ENCODE measurements at places on chromosomes 5 and 9. TPM values are rescaled to one million over a fixed set of nuclear protein-coding genes. Genes with fewer than 3 reads are reported as not detected.

Gene DRD1
- 0.41 TPM for total RNA-seq

- DNase-seq = no peak
Measured at GRCh38 chr5:79181419-79182022, 54.4 kb upstream of the JMY start.

DNA sequence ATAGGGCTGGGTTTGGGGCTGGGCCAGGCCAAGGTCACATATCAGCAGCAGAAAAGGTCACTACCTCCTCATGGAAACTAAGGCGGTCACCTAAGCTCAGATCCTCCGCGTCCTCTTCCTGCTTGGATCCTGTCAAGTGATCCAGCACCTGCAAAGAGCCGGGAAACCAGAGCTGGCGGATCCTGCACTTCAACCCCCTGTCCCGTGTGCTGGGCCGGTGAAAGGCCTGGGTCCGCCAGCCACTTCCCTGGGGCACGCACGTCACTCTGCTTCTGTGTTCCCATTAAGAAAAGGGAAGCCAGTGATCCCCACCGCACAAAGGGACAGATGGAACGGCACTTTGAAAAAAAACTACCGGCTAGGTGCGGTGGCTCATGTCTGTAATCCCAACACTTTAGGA lies 61.3 kb upstream of the STXBP1 start:
- DNase-seq = no peak

Gene TLR4
- total RNA-seq = 94.5 TPM

DNA sequence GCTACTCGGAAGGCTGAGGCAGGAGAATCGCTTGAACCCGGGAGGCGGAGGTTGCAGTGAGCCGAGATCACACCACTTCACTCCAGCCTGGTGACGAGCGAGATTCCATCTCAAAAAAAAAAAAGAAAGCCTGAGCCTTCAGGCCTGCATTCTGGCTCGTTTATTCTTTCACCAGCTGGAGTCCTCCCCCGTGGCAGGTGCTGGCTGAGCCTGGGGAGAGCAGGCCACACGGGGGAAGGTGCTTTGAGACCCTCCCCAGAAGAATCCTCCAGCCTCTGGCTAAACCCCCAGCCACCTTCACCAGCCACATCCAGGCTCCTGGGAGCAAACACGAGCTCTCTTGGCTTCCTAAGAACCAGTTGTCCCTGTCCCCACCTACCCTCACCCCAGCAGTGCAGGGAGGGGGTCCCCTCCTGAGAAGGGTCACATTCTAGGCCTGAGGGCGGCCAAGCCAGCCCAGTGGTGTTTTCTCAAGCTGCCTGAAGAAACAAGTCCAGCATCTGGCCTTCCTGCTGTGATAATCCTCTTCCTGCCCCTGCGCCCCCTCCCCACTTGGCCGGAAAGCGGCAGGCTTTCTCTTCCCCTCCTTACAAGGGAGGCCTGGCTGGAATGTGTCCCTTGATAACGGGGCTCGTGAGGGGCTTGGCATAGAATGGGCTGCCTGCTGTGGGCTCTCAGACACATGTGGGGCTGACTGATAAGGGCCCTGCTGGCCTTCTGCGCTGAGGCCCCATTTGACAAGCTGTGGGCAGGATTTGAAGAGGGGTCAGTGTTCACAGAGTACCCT lies 41.5 kb downstream of the PLPP7 start:
- no peak for DNase-seq

DNA sequence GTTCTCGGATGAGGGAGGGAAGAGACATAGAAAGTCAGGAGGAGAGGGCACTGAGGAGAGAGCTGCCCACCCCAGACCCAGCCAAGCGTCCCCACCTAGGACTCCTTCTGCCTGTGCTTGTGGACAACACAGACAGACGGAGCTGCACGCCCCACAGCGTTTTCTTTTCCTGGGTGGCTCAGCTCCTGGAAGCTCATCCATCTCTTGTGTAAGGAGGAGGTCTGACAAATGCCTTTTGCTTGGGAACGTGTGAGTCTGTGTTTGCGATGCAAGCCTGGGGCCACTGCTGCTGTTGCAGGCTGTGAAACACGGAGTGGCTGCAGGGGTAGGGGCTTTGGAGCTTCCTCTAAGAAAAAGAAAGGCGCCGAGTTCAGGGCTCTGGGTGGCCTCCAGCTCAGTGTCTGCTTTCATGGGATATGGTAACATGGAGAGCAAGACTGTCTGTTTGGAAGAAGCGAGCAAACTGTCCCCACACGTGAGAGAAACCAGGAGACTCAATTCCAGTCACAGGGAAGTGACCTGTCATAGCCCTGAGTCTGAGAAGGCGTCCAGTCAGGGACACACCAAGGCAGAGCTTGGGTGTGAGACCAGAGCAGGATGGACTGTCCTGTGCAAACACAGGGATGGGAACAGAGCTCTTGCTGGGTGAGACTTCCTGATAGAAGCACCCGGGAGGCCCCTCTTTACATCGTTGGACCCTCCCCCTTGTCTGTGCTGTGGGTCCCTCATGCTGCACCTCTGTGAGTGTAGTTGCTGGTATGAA lies 42.7 kb downstream of the GADD45G start:
- DNase-seq = no peak
